ENCODE measurements at places on chromosomes 13 and 19.

GRCh38 chr13:66933994-66934393, 296.1 kb downstream of the PCDH9 start:
- DNase-seq: no peak

GRCh38 chr19:13718733-13719132, 45.6 kb upstream of the MRI1 start:
- DNase-seq: no peak

GRCh38 chr19:48711106-48711662, 8.3 kb downstream of the MAMSTR start:
- no peak for DNase-seq

DNA sequence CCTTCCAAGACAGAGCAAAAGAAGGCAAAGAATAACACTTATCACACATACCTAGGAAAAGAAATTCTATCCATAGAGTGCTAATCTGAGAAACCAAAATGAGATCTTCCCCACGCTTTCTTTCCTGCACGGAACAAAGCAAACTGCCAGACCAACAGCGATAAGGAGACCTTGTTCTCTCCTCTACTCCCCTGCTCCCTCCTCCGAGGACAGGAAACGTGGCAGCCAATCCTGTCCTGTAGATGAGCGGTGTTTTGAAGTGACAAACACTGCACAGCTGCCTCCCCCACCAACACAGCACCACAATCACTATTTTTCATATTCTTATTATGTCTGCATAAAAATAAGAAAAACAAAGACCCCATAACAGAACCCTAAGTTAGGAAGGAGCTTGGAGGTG, 113.9 kb upstream of the IRS2 start:
- no peak for DNase-seq

- no peak for DNase-seq
Measured at GRCh38 chr19:58379246-58379645, 1.6 kb downstream of the ZNF837 start.

DNA sequence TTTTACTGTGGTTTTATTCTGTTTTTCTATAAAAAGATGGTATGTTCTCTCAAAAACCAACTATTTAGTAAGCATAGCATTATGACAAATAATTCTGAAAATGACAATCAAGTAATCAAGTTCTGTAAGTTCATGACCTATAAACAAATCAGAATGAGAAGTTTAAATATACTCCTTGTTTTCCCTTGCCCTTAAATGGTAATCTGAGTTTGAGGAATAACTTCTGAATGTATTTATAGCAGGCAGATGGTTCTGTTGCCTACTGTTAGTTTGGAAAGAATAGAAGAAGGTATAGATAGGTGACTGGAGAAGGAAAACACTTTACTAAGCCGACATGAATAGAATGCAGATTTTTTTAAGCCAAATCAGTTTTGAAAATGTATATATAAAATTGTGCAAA, 63.9 kb downstream of the POSTN start:
- no peak for DNase-seq

DNA sequence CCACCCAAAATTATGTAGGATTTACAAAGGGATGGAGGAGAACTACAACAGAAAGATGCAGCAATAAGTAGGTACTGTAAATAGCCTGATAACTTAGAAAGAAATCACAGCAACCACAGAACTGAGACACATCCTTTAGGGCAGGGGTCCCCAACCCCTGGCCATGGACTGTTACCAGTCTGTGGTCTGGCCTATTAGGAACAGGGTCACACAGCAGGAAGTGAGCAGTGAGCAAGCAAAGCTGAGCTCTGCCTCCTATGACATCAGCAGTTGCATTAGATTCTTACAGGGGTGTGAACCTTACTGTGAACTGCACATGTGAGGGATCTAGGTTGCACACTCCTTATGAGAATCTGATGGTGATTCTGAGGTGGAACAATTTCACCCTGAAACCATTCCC, 997.6 kb downstream of the DIAPH3 start:
- DNase-seq: no peak

GRCh38 chr13:92827503-92827902, 399.1 kb upstream of the GPC6 start:
- DNase-seq: no peak

DNA sequence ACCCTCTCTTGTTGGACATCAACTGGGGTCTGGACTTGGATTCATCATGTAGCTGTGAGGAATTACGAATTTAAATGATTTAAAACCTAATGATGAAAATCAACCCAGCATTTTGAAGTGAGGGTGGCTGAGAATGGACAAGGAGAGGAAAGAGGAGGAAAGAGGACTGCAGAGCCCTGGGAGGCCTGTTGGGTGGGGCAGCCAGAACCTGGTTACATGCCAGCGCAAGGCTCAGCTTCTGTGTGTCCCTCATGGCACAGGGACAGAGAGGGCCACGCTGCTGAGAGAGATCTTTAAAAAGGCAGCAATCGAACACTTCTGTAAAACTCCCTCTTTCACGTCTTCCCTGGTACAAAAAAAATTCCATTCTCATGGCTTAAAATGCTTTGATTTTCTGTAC, 292.7 kb downstream of the MYO16 start:
- DNase-seq: no peak

DNA sequence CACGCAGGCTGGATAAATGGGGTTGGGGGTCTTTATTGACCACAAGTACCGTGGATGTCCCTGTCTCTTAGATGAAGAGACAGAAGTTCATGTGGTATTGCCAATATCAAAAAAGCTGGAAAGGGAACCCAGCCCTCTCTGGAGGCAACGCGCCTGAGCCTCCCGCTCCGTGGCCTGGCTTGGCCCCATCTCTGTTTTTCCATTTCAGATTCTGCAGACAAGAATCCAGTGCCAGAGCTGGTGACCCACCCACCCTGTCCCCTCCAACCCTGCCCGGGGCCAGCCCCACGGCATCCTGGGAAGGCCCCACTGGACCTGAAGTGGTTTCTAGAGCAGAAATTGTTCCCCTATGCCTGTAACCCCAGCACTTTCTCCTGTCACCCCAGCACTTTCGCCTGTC, 57.7 kb downstream of the PTPRS start:
- DNase-seq: no peak

- no peak for DNase-seq
Measured at GRCh38 chr19:47499371-47499770, 15.4 kb upstream of the KPTN start.
